ENCODE measurements at places on chromosomes 12 and 14. TPM values are rescaled to one million over a fixed set of nuclear protein-coding genes. Genes with fewer than 3 reads are reported as not detected.

DNA sequence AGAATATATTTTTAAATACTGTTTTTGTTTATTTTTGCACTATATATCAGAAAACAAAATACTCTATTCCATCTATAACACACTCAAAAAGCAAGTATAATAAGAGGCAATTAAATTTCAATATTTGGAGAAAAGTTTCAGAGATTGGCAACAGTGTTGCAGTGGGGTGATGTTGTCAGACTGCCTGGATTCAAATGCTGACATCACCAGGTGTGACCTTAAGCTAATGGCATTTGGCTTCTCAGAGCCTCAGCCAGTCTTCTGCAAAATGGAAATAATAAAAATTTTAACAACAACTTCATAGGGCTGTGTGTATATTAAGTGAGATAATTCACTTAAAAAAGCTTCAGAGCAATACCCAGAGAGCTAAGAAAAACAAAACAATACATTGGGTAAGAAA, 74.7 kb downstream of the TMTC1 start:
- DNase-seq: no peak
- H3K27me3 ChIP-seq: no peaks in the 10 kb centered on the region
- H3K4me1 ChIP-seq: no peaks in the 10 kb centered on the region
- H3K4me3 ChIP-seq: no peak overlapping the region

HOXC4 gene
- total RNA-seq: 1.3 TPM

DNA sequence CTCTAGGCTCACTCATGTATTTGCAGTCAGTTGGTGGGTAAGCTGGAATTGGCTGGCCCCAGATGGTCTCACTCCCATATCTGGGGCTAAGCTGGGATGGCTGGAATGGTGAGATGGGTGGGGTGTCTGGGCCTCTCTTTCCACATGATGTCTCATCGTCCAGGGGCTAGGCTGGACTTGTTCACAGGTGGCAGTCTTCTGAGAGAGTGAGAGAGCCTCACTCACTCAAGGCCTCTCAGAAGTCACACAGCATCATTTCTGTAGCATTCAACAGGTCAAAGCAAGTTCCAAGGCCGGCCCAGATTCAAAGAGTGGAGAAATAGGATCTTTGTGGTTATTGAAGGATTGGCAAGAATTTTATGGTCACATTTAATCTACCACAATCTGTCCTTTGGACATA, 102.7 kb downstream of the UNC79 start:
- no peak for DNase-seq
- no peak overlapping the region for H3K4me3 ChIP-seq
- H3K27ac ChIP-seq: no peak overlapping the region
- no peaks in the 10 kb centered on the region for H3K4me1 ChIP-seq
- peaks cover 8% of the 10 kb centered on the region for H3K27me3 ChIP-seq

PTGER2 gene
- total RNA-seq: 119 TPM

DNA sequence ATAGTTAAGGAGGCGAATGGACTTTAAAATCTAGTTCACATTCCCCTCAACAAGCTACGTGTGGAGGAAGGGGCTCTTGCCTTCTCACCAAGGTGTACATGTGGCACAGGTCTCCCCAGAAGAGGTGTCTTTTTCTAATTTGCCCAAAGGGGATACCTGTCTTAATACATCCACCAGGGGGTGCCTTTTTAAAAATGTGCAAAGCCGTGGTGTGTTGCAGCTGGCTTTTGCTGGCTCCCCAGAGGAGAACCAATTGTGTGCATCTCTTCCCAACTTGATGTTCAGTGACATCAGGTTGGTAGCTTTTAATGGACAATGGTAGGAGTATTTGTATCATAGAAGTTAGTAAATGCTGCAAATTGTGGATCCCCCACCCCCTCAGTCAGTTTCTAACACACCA, 33.8 kb downstream of the CREBL2 start:
- no peak overlapping the region for H3K27ac ChIP-seq
- peaks cover 6% of the 10 kb centered on the region for H3K4me1 ChIP-seq
- H3K36me3 ChIP-seq: peaks cover 67% of the 10 kb centered on the region
- peak; percentile 46 for DNase-seq
- H3K4me3 ChIP-seq: no peak overlapping the region
- H3K27me3 ChIP-seq: no peaks in the 10 kb centered on the region

MGAT4C gene
- not detected for total RNA-seq

IL31 gene
- not detected for total RNA-seq

GRCh38 chr14:23259426-23259825, 21.7 kb downstream of the RNF212B start:
- H3K27ac ChIP-seq: no peak overlapping the region
- DNase-seq: no peak
- H3K4me3 ChIP-seq: no peak overlapping the region
- no peaks in the 10 kb centered on the region for H3K4me1 ChIP-seq

Data from activated CD8-positive, alpha-beta T cell treated with anti-CD3 and anti-CD28 coated beads, Interleukin-2, amount 10 ng/mL, durations not matched to agents 7 days and 5 days (primary cell).